ENCODE measurements at places on chromosomes 11 and 22. TPM values are rescaled to one million over a fixed set of nuclear protein-coding genes. Genes with fewer than 3 reads are reported as not detected.

DNA sequence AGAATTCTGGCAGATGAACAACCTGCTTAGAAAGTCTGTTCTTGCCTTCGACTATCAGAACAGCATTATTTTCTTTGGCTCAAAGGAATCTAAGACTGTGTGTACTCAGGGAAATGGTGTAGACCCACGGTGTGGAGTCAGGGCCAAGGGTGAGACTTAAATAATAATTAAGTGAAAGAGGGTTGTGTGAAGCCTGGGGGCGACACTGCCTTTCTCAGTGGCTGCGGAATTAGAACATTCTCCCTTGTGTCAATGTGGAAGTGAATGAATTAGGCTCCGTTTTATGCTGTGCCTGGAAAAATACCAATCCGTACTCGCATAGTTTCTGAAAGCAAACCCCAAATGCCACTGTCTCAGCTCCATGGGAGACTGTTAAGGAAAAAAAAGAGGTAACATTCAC lies 50.7 kb downstream of the NAV2 start:
- no peak overlapping the region for H3K4me3 ChIP-seq
- no peak overlapping the region for H3K27ac ChIP-seq
- peaks cover 24% of the 10 kb centered on the region for H3K4me1 ChIP-seq
- no peaks in the 10 kb centered on the region for H3K36me3 ChIP-seq
- DNase-seq, result no peak

DNA sequence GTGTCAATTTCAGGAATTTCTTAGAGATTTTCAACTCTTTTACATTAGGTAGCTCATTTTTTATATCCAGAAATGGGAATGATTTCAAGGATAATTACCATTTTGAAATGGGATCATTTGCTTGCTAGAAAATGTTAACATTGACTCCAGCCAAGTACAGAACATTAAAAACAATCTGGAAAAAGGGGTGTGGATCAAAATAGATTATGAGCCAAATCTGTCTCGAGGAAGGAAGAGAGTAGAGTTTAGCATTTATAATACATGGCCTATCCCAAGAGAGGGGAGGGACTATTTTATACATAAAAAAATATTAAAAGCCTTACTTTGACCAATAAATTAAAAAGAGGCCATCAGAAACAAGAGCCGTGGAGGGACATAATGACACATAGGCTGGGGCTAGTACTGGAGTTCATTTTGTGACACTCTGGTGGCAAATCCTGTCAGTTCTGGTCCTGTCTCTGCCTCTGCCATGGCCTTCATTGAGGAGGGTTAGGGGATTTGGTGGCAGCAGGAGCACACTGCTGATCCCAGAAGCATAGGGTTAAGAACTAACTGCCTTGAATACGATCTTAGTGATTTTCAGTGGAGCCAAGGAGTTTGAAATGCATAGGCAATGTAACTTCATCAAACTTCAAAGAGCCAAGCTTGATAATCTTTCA lies 20.4 kb downstream of the PPP6R3 start:
- no peaks in the 10 kb centered on the region for H3K27me3 ChIP-seq
- no peak overlapping the region for H3K4me3 ChIP-seq
- no peak for DNase-seq
- peak overlapping the region; percentile 59 for H3K27ac ChIP-seq

- no peak overlapping the region for H3K4me3 ChIP-seq
- H3K27me3 ChIP-seq, result peaks cover 8% of the 10 kb centered on the region
- no peaks in the 10 kb centered on the region for H3K4me1 ChIP-seq
- no peak for DNase-seq
Measured at GRCh38 chr22:47654922-47655491, 892.6 kb downstream of the TBC1D22A start.

- H3K36me3 ChIP-seq, result no peaks in the 10 kb centered on the region
- H3K27me3 ChIP-seq, result no peaks in the 10 kb centered on the region
Measured at GRCh38 chr22:36333644-36334043, 54.1 kb downstream of the MYH9 start.

DNA sequence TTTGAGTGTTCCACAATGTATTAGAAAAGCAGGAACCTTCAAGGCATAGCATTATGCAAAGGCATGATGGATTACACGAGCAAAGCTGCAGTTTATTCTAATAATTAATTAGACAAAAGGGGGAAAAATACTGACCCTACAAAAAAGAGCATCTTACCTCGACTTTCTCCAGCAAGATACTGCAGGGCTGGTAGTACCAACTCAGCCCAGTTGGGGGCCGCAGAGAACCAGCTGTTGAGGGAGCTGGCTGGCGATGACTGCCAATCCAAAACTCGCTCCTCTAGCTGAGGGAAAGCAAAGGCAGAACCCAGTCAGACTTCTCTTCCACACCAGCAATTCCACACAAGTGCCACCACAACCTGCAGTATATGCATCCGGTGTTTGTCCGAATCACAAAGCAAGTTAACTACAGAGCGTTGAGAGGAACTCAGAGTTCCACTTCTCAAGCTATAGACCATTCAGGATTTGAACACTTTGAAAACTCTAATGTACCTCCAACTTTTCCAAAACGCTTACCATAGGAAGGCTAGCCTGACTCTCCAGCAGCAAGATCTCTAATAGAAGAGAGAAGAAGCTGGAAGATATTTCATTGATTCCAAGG lies 13.7 kb downstream of the NFRKB start:
- H3K4me1 ChIP-seq, result no peaks in the 10 kb centered on the region
- H3K27me3 ChIP-seq, result no peaks in the 10 kb centered on the region
- H3K4me3 ChIP-seq, result no peak overlapping the region
- H3K27ac ChIP-seq, result no peak overlapping the region
- DNase-seq, result no peak
- peaks cover 100% of the 10 kb centered on the region for H3K36me3 ChIP-seq

DNA sequence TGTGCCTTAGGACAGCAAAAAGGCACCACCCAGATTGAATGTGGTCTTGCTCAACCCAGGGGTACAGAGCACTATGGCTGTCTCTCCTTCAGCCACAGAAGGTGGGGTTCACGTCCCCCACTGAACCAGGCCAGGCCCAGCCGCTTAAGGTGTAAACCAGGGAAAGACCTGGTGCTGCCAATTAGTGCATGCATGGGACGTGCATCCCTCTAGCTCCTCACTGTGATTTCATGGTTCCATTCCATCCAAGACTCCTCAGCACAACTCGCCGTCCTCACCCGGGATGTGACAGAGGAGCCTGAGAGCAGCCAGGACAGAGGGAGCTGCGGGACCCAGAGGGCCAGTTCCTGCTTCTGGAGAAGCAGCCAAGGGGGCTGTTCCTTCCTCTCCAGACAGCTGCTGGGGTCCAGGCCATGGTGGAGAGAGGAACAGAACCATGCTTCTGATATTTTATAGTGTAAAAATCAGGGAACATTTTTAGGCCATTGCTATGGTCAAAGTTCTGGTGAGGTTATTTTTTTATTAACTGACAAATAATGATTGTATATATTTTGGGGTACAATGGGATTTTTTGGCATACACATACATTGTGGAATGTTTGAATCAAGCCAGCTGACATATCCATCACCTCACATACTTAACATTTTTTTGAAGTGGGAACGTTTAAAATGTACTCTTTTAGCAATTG lies 492.2 kb upstream of the B3GAT1 start:
- H3K27me3 ChIP-seq, result peaks cover 27% of the 10 kb centered on the region
- H3K4me3 ChIP-seq, result no peak overlapping the region
- H3K27ac ChIP-seq, result no peak overlapping the region
- no peaks in the 10 kb centered on the region for H3K36me3 ChIP-seq

DNA sequence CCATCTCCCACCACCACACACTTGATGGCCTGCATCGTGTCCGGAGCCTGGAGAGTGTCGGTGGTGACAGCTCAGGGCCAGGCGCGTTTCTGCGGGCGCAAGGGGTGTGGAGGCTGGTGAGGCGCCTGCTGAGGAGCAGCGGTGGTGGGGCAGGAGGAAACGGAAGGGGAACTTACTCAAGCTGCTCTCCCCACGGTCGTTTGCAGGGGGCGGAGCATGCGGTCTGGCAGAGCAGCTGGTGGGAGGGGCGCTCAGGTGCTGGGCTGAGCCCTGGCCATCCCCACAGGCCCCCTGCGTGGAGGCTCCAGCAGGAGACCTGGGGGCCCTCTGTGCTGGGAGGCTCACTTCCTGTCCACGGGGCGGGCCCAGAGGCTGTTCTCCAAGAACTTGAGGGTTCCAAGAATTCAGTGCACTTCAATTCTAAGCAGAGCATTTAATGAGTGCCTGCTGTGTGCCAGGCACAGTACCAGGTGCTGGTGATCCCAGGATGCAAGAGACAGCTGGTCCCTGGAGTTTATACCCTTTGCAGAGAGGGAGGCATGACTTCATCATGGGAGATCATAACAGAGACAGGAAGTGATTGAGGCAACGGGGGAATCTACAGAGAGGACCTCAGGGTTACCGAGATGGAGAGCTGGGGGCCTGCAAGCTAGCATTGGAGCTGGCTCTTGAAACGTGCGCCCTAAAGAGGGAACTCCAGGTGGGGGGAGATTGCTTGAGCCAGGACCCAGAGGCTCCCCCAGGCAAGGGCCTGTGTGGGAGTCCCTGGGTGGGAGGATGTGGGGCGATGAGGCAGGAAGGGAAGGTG lies at the start of gene RAC2:
Gene RAC2 (minus strand): TSS at position 156 of the 808 bp plus-strand sequence. CDS start 121 bp downstream, at position 35.
- no peaks in the 10 kb centered on the region for H3K36me3 ChIP-seq
- peak within 1 kb of the TSS; percentile 90 for H3K27ac ChIP-seq
- H3K4me1 ChIP-seq, result no peaks in the 10 kb centered on the region
- H3K27me3 ChIP-seq, result peaks cover 13% of the 10 kb centered on the region
- peak; percentile 71 for DNase-seq

GRCh38 chr11:27971171-27971570 lies 136.8 kb downstream of the KIF18A start:
- H3K4me3 ChIP-seq, result no peak overlapping the region
- no peaks in the 10 kb centered on the region for H3K27me3 ChIP-seq
- H3K27ac ChIP-seq, result no peak overlapping the region
- no peaks in the 10 kb centered on the region for H3K4me1 ChIP-seq

DNA sequence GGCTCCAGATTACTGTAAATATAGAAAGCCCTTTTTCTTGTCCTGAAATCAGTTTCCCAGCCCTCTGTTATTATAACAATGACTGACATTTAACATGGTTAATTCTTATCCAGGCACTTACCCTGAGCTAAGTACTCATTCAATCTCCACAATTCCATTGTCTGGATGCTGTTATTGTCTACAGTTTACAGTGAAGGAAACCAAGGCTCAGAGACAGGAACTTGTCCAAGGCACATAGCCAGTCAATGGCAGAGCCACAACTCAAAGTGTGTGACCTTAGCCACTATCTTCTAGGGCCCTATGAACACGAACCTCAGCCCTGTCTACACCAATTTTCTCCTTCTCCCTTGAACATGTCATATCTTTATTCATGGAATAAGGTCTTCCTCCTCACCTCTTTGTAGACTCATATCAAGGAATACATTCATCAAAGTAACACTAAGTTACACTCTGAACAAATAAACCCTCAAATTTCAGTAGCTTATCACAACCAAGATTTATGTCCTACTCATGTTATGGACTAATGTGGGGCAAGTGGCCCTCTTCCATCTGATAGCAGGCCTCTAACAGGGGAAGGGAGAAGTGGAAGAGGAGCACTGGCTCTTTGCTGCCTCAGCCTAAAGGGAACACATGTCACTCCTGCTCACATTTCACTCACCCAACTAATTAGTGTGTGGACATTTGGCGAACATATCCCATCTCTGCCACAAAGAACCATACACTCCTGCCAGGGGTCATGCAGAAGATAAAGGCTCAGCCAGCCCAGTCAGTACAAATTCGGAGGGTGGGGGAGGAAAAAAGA lies 39.3 kb upstream of the APLNR start:
- H3K36me3 ChIP-seq, result no peaks in the 10 kb centered on the region
- no peaks in the 10 kb centered on the region for H3K27me3 ChIP-seq
- no peak overlapping the region for H3K4me3 ChIP-seq
- DNase-seq, result no peak

DNA sequence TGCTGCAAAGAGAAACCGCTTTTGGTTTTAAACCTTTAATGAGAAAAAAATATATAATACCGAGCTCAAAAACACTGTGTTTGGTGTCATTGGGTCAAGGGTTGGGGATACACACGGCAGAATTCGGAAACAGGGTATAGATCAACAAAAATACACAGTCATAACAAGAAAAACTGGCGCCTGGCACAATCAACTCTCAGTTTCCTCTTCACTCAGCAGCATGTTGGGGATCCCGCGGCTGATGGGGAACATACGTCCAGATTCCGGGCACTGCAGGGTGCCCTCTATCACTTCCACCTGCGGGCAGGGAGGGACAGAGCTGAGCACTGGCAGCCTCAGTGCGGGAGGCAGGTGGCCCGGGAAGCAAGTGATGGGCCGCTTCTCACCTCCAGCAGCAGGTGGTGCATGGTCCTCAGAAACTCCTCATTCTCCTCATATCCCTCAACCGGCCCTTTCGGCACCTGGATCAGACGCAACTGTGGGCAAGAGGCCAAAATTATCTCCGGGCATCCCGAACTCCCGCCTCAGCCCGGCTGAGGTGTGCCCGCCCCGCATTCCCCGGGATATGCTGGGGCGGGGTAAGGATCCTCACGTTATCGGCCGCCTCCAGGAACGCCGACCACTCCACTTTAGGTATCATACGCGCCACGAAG lies 561 bp downstream of the TRMT112 start:
- no peak for DNase-seq
- H3K36me3 ChIP-seq, result peaks cover 8% of the 10 kb centered on the region
- H3K27ac ChIP-seq, result peak overlapping the region; percentile 100
- peak overlapping the region; percentile 84 for H3K4me3 ChIP-seq
- H3K4me1 ChIP-seq, result peaks cover 33% of the 10 kb centered on the region
- H3K27me3 ChIP-seq, result no peaks in the 10 kb centered on the region

PHLDA2 gene
- total RNA-seq, result not detected

SCGB1C1 gene
- total RNA-seq, result not detected

Data from heart right ventricle (tissue), 16 donors.